Stimulated activated CD8-positive, alpha-beta memory T cell treated with anti-CD3 and anti-CD28 coated beads, Interleukin-15, amount 100 ng/mL, for 4 hours (primary cell): ENCODE measurements at places on chromosomes 4 and X.

DNA sequence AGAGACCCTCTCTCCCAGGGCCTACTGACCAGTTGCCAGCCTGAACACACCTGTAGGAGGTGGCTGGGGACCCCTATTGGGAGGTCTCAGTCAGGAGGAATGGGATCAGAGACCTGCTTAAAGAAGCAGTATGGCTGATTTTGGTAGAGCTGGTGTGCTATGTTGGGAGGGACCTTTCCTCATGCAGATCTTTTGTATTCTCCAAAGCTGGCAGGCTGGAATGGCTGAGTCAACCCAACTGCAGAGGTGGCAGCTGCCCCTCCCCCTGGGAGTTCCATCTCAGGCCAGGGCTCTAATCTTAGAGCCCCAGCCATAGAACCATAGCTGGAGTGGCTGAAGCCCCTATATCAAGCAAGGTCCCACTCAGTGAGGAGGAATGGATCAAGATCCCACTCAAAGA lies 279.3 kb upstream of the BMP3 start:
- no peak for DNase-seq

DNA sequence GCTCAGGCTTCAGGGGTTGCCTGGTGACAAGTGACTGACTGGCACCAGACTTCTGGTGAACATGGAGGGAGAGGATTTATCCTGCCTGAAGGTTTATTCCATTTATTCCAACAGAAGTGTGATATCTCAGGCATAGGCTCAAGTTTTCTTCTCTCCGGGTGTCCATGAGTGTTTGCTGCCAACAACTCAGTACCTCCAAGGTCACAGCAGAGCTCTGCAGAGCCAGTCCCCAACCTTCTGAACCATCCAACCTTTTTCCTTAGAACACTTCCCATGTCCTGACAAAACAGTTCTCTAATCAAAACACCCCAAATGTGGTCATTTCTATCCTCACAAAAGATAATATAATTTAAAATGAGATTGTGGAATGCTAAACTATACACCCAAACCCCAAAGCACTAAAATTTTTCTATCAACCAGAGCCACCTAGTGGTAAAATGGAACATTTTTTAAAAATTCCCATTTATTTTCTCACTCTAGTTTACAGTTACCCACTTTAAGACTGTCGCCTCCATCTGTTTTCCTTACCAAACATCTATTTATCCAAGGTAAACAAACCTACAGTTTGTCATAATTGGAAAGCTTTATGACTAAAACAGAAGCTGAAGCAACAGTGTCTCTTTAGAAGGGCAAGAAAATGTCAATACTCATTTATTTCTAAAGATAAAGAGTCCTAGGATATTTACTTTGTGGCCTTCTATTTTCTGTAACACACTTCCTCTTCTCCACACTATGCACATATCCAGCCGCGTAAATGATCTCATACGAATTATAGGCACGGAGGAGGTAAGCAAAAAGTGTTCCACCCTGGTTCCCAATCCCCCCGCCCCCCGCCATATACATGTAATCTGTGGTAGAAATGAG lies 39.5 kb downstream of the TMEM154 start:
- no peak for DNase-seq

DNA sequence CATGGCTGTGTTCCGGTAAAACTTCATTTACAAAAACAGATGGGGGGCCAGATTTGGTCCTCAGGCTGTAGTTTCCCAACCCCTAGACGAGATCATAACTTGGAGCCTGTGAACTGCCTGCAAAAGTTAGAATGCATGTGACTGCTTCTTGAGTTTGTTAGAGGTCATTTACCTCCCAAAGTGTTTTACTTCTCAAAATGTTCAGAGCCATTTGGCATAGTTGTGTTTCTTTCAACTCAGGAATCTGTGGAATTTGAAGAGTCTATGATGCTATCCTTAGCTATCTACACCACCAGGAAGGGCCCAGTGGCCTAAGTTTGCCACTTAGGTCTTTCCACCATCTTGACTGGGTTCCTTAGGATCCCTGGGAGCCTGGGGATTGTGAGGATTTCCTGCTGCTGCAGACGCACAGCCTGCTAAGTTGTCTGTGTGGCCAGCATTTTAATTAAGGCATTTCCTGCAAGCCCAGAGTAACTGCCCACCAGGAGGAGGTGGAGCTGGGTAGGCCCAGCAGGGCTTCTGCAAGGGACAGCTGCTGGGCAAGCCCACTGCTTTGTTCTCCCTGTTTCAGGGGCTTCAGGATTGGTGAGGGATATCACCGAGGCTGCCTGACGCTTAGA lies 53.1 kb downstream of the CCNI start:
- no peak for DNase-seq

DNA sequence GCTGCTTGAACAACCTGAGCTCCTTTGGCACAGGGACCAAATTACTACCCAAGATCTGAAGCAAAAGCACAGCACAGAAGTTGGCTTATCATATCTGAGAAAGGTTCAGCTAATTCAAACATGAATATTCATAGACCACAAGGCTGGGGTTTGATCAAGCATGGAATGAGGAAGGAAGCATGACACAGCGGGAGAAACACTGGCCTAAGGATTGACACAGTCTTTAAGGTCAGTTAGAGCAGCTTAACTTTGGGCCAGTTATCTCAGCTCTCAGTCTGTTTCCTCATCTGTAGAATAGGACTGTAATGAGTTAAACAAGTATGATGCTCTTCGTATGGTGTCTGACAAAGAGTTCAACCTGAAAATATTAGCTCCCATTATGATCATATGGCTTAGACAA lies 88.5 kb upstream of the CBR4 start:
- no peak for DNase-seq

DNA sequence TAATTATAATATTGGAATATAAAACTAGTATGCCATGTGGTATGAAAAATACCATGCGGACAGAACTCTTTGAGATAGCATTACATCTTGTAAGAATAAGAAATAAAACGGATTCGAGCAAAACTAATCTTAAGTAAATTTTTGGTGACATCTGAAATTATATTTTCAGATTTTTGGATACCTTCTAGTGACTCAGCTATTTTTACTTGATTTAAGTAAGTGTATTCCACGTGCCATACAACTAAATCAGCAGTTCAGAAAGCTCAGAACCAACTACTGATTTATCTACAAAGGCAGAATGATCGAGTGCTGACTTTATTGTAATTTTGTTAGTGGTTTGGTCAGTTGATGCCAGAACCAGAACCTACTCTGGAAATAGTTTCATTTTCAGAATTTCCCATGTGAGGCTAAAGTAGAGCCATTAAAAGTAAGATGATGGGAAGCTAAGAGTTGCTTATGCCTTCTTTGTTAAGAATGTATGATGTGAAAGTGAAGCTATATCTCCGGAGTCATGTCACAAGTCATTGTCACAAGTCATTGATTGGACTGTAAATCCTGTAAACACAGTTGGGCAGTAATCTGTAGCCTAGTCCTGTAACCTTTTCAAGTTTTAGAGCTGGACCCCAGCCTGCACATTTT lies 4.0 kb downstream of the ING2 start:
- no peak for DNase-seq

DNA sequence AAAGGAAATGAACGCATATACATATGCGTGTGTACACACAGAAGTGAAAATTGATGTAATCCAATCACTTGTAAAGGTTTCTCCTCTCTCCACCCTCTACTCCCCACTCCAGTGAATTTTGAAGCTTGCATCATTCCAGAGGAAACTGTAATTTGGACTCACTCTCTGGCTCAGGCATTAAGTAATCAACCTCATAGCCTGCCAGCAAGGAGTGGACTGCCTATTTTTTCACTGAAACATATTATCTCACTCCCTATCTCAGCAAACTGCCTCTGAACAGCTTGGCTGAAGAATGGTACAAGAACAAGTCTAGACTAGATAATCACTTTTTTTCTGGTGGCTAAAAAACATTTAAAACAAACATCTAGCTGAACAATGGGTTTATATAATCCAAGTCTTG lies 124.2 kb downstream of the C4orf51 start:
- DNase-seq, result no peak

DNA sequence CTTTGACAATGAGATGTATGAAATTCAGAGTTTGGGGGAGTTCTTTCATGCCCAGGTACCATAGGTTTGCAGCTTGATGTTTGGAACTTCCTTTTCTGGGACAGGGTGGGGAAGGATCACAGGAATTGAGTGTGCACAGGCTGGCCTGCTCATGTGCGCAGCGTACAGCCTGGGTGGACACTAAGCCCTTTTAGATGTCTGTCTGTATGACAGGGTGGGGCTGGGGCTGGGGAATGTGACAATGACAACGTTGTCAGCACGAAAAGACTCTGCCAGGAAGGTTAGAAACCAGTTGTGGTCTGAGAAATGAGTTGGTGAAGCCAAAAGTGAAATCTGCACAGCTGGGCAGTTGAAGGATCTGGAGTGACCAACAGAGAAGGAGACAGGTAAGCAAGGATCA lies 47.4 kb downstream of the WWC2 start:
- DNase-seq, result no peak

GRCh38 chrX:48918301-48918642 lies 552 bp downstream of the PIM2 start:
- no peak for DNase-seq

DNA sequence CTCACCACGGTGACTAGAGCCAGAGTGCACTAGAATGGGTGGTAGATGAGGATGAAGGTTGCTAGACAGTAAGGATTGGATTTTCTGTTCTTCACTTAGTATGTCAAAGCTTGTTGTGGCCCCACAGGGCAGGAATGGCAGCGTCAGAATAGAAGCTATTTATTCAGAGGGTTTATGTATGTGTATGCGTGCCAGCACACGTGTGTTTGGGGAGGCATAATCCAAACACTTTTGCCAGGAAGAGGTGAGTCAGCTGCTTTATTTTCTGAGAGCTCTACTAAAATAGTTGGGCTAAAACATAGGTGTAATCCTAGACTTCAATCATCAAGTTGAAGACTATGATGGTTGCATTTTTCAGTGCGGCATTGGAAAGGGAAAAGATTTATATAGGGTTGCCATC lies 1.2 kb upstream of the MAGEE2 start:
- no peak for DNase-seq

- no peak for DNase-seq
Measured at GRCh38 chrX:154961947-154962346, 60.6 kb downstream of the F8 start.

DNA sequence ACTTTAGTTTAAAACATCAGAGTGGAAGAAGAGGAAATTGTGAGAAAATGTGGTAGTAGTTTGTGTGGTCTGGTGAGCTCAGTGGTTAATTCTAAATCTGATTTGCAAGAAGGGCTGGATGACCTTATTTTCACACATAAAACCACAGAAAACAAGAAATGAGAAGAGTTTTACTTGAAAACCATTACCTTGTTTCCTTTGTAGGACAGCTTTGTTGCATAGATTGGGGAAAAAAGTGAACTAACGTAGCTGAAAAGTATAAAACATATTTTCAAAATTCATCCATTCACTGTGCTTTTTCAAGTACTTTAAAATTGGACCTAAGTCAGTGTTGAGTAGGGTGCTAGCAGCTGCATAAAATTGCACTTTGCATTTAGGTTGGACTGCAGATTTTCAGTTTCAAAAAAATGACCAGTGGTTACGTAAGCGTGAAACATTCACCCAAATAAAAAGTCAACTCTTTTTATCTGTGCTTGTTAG lies 211.3 kb downstream of the ARHGAP10 start:
- no peak for DNase-seq

GRCh38 chrX:133608406-133608805 lies 193.1 kb upstream of the GPC4 start:
- no peak for DNase-seq

- no peak for DNase-seq
Measured at GRCh38 chr4:55323375-55323774, 22.7 kb upstream of the SRD5A3 start.

DNA sequence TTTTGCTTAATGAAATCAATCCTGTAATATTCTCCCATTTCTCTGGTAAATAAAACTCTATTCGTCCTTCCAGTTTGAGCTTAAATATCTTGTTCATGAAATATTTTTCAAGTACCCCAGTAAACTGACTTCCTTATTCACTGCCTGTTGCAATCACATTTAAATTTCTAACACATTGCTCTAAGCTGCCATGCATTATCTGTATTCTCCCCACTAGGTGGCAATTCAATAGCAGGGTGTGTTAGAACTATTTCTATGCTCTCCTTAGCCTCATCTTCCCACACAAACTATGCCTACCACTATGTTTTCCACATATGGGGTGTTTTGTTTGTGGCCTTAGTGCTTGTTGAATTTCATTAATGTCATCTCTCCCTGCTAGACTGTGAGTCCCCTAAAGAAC lies 377.1 kb upstream of the HS3ST1 start:
- DNase-seq, result no peak

GRCh38 chr4:42371305-42372252 lies 25.7 kb upstream of the SHISA3 start:
- DNase-seq, result no peak

DNA sequence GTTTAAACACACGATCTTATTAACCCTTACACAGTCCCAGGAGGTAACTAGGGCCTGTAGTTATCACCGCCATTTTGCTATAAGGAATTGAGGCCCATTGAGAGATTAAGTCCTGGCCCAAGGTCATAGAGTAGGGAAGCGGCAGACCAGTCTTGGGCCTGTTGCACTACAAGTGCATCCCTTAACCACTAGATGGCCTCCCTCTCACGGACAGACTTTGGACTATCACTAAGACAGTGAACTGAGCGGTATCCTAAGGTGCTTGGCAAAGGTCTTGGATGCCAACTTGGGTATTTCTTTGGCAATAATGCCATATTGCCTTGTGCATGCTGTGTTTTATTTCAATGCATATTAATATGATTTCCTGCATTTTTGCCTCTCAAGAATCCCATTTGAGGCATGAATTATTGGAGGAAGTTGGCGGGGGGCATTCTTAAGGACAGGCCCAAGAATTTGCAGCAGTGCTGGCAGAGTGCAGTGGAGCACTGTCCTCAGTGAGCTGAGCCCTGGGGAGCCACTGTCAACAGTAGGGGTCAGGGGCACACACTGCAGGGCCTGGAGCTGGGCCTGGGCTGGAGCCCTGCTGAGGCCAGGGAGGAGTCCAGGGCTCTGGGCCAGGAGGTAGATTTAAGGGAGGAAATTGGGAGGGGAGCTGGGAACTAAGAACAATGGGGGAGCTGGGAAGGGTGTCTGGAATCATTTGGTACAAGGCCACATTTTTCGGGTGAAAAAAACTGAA lies 147.4 kb downstream of the SMIM20 start:
- no peak for DNase-seq
